ENCODE measurements at places on chromosomes 7 and 10.

- DNase-seq = no peak
Observed at GRCh38 chr7:3950249-3950648, 649.2 kb downstream of the SDK1 start.

DNA sequence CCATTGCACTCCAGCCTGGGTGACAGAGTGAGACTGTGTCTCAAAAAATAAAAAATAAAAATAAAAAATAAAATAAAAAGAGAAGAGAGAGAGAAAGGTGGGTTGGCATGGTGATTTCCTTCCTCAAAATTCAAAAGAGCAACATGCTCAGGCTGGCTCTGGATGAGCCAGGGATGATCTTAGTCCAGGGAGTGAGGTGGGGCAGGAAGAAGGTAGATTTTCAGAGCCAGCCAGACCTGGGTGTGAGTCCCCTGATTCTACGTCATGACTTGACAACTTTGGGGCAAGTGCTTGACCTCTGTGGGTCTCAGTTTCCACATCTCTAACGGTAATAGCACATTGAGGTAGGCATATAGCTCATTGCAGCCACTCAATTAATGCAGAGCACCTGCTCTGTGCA is 109.4 kb upstream of the CTBP2 start:
- DNase-seq = no peak

GRCh38 chr7:4699841-4700240 is 17.7 kb downstream of the FOXK1 start:
- DNase-seq = no peak

DNA sequence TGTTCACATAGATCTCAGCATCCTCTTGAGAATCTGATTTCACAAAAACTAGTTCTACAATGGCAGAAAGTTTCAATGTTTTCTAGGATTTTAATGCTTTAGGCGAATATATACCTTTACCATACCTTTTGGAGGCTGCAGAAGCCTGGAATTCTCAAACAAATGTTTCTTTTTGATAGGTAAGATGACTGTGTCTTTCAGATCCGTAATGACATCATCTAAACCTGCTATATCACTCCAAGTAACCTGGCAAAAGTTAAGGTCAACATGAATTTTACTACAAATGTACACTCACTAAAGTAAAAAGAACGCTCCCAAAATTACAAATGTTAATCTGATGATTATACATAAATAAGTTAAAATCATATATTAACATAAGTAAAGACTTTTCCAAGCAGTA is 27.8 kb downstream of the ATAD1 start:
- no peak for DNase-seq

GRCh38 chr10:5999440-6000165 is 22.3 kb upstream of the IL15RA start:
- no peak for DNase-seq

- no peak for DNase-seq
Observed at GRCh38 chr7:123917878-123918277, 7.2 kb upstream of the SPAM1 start.

GRCh38 chr10:10956681-10957542 is 60.8 kb upstream of the CELF2 start:
- no peak for DNase-seq

DNA sequence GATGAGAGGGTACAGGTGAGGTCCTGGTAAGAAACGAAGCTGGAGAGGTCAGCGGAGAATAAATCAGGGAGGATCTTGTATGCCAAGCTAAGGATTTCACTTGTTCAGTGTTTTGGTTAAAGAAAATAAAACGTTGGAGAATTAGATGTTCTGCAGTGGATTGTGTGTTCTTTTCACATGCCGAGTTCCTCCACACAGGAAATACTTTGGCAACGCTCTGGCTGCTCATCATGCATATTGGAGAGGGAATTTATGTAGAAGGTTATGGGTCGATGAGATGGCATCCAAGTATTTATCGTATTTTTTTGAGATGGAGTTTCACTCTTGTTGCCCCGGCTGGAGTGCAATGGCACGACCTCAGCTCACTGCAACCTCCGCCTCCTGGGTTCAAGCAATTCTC is 11.0 kb downstream of the RPS24 start:
- no peak for DNase-seq

DNA sequence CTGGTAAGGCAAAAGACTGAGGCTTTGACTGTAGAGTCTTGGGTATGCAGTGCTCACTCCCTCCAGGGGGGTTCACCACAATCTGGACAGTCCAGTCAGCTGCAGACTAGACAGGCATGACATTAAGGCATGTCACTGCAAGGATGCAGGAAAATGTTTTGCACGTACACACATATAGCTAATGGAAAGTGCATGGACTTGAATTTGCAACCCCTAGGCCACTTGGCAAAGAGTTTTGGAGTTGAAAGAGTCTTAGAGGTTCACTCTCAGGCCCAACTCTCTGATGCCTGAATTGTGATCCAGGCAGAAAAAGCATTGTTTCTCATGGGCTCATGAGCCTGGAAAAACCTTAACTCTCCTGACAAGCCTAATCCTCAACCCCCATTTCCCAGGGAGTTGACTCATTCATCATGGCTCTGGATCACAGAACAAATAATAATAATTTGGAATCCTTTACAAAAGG is 51.9 kb downstream of the LAMB4 start:
- DNase-seq = no peak

GRCh38 chr10:124530215-124530665 is 68.6 kb downstream of the LHPP start:
- DNase-seq = peak; percentile 98

All from GM12891 (cell line).